ENCODE measurements at places on chromosomes 12 and 14.

- no peak for DNase-seq
Measured at GRCh38 chr14:88364710-88365413, 20.6 kb upstream of the SPATA7 start.

- peak; percentile 74 for DNase-seq
Measured at GRCh38 chr12:6363330-6364043, 11.9 kb downstream of the SCNN1A start.

DNA sequence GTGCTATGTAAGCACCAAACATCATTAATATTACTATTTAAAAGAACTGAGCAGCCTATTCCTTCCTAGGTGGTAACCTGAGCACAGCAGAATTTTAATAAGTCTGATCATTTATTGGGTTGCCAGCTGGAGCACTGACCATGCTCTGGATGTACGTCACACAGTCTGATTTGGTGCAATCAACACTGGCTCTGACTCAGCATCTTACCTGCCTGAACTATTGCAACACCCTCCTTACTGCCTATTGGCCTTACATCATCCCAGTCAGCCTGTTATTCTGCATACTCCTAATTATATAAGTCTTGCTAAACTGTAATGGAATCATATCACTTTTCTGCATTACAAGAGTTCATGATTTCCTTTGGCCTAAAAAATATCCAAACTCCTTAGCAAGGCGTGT, 149.7 kb downstream of the PTPRO start:
- no peak for DNase-seq

- no peak for DNase-seq
Measured at GRCh38 chr12:94644141-94644979, 6.0 kb downstream of the TMCC3 start.

GRCh38 chr12:93215290-93215678, 162.4 kb upstream of the NUDT4 start:
- DNase-seq: no peak

GRCh38 chr12:87612996-87613395, 416.2 kb downstream of the C12orf50 start:
- no peak for DNase-seq

DNA sequence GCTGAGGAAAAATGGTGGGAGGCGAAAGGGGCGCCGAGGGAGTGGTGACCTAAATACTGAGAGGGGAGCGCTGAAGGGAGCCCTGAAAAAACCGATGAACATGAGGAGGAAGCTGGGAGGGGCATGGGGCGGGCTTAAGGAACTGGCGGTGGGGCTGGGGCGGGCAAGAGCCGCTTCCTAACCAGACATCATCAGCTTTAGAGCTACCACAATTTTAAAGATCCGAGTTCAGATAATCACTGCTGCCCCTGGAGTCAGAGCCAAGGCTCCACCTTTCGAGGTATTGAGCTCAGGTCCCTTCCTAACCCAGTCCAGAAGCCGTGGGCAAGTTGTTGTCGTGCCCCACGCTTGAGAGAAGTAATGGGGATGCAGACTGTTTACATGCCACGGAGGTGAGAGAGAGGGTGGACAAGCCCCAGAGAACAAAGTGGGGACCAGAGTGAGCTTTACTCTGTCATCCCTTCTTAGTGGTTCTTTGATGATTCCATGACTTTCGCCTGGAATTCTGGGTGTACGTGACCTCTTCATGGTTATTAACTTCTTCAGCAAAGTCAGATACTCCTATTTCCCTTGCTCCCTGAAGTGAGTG, 393 bp downstream of the ORMDL2 start:
- no peak for DNase-seq

DNA sequence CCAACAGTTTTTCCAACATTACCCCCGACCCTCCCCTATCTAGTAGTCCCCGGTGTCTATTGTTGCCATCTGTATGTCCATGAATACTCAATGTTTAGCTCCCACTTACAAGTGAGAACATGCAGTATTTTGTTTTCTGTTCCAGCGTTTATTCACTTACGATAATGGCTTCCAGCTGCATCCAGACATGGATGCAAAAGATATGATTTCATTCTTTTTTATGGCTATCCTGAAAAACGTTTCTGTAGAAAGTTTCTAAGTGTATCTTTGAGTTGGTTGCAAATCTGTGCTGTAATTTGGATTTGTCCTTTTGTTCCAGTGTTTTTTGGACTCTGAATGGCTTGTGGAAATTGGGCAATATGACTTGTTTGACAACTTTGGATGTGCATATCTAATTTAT, 11.7 kb downstream of the SP1 start:
- no peak for DNase-seq

- no peak for DNase-seq
Measured at GRCh38 chr12:87491089-87491488, 538.1 kb downstream of the C12orf50 start.

DNA sequence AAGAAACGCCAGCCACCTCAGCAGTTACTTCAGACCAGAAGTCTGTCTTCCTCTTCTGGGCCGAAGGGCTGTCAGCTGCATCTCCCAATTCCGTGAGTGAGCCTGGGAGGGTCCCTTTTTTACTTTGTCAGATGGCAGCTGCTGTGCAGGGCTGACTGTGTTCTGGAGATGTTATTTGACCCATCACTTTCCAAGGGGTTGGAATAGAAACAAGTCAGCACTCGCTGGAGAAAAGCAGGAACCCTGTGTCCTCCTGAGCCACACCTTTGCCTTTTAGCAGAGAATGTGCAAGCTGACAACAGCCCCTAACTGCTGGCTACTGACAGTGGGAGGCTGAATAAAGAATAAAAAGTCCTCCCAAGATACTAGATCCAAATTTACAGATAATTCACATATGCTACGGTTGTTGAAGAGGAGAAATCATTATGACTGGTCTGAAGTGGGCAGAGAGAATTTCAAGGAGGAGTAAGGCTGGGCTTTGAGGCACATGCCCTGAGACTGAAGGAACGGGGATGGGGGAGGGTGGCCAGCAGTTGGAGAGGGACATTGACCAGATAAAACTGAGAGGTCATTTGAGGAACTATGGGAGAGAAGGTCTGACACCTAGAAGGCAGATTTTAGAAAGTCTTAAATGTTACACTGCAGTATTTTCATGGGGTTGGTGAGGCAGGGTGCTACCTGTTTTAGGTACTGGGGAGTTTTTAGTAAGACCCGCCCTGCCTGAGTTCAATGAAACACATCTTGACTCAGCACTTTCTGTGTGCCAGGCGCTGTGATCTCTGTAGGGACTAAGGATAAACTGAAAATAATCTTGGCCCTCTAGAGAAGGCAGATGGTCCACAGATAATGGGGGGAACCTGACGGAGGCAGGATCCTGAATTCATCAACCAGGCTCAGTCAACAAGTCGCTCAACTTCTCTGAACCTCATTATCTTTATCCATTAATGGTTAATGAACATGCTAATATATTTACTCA, 27.4 kb downstream of the FAM234B start:
- no peak for DNase-seq

- no peak for DNase-seq
Measured at GRCh38 chr12:124720681-124721500, 142.8 kb downstream of the SCARB1 start.

- no peak for DNase-seq
Measured at GRCh38 chr14:105172476-105172875, 3.9 kb upstream of the JAG2 start.

GRCh38 chr12:95582230-95583058, 31.2 kb upstream of the USP44 start:
- DNase-seq: no peak

- no peak for DNase-seq
Measured at GRCh38 chr14:30082486-30082885, 154.8 kb upstream of the PRKD1 start.

GRCh38 chr12:83099436-83099835, 412.7 kb downstream of the TMTC2 start:
- no peak for DNase-seq

DNA sequence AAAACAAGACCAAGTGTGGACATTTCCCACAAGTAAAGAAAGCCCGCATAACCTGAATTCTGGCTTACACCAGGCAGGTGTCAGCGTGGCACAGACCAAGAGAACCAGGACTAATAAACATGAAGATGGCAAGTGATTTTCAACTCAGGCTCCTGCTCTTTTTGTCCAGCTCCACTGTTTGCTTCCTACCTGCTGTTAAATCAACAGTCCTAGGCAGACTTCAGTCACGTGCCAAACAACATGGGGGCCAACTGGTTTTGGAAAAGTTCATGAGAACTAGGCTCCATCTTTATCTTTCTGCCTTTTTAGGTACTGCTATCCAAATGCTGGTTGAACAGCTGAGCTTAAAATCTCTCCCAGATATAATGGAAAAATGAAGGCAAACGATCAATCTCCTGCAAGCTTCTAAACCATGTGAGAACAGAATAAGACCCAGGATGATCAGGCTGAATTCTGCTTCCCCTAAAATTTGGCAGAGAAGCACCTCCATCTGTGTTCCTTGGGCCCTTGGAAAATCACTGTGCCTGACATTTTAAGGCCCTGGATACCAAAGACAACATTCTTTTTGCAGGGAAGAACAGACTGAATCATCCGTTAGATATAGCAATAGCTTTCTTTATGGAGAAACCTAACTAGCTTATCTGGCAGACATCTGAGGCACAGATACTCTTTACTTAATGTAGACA, 215.6 kb upstream of the USP15 start:
- no peak for DNase-seq

DNA sequence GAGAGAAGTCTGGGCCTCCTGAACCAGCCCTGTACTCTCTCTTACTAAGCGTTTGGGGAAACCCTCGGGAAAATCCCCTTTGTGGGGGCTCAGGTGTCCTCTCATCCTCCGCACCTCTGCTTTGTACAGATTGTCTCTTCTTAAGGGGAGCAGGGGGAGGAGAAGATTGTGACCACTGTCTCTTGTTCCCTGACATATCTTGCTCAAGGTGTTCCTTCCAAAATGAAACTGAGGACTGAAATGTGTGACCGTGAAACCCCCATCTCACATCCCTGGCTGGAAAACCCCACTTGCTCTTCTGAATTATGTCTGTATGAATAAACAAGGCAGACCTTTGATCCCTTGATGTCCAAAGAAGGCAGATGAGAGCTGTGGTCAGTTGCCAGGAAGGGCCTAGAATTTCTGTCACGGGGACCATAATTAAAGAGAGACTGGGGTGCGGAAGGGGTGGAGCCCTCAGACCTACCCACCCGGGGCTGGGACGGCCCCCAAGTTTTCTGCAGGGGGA, 369.8 kb downstream of the AACS start:
- DNase-seq: no peak

GRCh38 chr12:108185002-108185401, 55.9 kb downstream of the WSCD2 start:
- no peak for DNase-seq

DNA sequence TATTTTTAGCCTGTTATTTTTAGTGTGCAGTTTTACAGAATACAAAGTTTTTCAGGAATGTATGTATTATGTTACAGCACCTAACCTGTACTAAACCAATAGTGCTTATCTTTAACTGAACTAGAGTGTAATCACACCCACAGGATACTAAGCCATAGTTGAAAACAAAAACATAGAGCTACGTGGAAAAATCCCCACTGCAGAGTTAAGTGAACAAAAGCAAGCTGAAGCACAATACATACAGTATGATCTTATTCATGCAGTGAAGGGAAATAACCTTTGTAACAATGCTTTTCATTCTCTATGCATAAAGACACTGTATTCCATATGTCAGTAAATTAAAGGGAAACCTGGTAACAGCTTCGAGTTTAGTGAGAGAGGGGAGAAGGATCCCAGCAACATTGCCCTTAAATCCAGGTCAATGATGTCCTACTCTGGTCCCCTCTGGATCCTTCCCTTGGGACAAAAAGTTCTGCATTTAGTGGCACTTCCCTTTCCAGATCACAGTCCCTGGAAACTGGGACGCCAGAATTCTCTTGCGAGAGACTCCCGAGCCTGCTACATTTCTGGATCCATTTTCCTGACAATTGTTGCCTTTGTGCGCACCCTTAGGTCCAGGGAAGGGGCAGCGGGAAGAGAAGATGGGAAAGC, 121.3 kb upstream of the CCND2 start:
- no peak for DNase-seq

DNA sequence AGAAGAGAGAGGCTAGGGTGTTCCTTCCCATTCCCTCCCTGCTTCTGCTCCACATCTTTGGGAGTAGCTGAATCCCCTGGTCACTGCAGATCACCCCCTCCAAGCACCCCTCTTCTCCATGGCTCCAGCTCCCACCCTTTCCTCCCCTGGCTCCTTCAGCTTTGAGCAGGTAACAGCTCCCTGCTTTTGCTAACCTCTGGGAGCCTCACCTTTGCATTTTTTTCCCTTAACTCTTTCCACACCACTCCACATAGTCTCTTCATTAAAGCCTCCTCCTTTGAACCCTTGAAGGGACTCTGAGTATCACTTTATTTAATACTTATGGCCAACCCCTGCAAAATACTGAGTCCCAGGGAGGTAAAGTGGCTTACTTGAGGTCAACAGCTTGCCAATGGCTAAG, 25.7 kb upstream of the SERPINA6 start:
- DNase-seq: no peak

Data from activated CD4-positive, alpha-beta T cell treated with anti-CD3 and anti-CD28 coated beads, Interleukin-2, amount 50 U/mL, for 48 hours (primary cell).